Iris pigment epithelial cell (primary cell): ENCODE measurements at places on chromosomes 2 and 18.

- DNase-seq: no peak
These were observed 44.1 kb downstream of the EVA1A start for GRCh38 chr2:75516378-75517360.

GRCh38 chr2:112834396-112835037, 2.1 kb downstream of the IL1B start:
- no peak for DNase-seq

GRCh38 chr2:203330434-203330833, 2.2 kb downstream of the ABI2 start:
- peak; percentile 85 for DNase-seq

DNA sequence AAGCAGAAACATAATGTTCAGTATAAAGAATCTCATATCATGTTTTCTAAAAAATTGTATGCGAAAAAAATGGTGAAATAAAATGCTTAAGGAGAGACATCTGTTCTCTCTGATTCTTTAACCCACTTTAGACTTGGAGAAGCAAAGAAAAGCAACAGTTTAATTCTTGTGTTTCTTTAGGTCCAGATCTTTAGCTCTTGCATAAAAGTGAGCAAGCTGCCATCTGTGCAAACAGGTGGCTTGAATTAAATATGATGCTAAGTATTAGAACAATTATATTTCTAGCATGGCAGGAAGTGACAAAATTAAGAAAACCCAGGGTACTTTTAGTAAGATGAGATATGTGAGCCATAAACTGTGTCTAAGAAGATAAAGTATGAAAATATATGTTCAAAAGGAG, 1038.3 kb downstream of the DPP10 start:
- DNase-seq: no peak

- no peak for DNase-seq
These were observed 103.9 kb upstream of the XIRP2 start for GRCh38 chr2:166784296-166784946.

DNA sequence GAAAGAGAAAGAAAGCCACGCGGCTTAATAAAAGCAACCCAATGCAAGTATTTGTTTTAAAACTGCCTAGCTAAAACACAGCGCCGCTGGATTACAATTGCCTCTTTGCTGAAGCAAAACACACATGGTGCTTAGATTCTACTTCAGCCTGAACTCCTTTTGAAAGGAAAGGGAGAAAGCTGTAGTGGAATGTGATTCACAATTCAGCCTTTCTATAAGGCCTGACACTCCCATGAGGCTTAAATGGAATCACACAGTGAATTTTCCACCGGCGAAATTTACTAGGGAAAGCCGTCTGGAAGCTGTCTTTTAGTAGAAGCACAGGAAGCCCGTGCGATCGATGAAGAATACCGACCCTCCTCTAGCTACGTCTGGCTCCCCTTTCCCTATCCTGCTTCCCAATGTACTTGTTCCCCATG, 348.0 kb downstream of the DLGAP1 start:
- no peak for DNase-seq

- DNase-seq: peak; percentile 92
These were observed at the start of gene CABYR for GRCh38 chr18:24138789-24139616. CABYR (plus strand) TSS chr18:24139062; CDS start chr18:24143115, 4,053 bp downstream.

- DNase-seq: no peak
These were observed 466.3 kb upstream of the SETBP1 start for GRCh38 chr18:44214396-44214795.

GRCh38 chr2:241803387-241804325, 5.3 kb upstream of the NEU4 start:
- peak; percentile 75 for DNase-seq

DNA sequence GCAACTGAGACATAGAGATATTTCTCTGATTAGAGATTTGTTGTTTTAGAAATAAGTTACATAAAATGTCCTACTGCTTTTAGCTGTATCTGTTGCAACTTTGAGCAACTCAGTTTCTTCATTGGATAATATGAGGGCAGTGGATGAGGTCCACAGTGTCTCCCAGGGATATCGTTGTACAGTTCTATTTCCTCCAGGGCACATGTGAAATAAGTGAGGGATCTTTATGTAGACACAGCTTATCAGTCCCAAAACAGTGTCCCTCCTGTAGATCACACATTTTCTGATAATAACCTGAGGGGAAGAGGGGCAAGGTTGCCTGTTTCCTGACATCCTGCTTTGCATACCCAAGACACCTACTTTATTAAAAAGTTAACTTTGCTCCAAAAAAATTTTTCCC, 1231.2 kb upstream of the ZEB2 start:
- no peak for DNase-seq

DNA sequence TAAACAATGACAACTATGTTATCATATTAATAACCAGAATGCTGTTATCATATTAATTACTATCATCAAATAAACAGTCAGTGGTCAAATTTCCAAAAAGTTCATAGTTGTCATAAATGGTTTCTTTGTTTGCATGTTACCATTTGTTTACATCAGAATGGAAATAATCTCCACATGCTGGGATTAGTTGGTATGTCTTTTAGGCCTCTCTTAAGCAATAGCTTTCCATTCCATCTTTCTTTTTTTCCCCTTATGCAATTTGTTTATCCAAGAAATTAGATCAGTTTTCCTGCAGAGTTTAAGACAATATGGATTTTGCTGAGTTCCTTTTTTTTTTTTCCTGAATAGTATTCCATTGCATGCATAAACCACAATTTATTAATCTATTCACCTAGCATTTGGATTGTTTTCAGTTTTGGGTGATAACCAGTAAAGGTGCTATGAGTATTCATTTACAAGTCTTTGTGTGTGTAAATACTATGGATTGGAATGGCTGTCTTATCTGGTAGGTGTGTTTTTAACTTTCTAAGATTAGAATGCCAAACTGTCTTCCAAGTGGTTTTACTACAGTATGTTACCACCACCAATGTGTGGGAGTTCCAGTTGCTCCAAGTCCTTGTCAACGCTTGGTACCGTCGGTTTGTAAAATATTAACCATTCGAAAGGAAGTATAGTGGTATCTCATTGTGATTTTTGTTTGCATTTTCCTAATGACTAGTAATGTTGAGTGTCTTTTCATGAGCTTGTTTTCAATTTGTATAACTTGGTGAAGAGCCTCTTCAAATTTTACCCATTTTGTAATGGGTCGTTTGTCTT, 33.3 kb upstream of the TXNDC2 start:
- DNase-seq: peak; percentile 46

DNA sequence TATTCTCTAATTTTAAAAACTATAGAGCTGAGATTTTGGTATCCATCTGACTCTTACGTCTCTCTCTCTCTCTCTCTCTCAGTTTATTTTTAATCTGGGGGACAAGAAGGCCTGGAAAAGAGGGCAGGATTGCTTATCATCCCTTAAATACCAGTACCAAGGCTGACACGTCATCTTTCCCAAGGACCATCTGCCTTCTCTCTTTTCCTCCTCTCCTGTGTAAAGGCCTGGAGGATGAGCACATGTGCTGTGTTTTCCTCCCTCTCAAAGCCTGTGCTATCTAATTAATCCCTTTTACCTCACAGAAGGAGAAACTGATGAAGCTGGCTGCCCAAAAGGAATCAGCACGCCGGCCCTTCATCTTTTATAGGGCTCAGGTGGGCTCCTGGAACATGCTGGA, 7.3 kb downstream of the IL37 start:
- DNase-seq: no peak

- no peak for DNase-seq
These were observed 11.2 kb upstream of the ATP9B start for GRCh38 chr18:79058007-79058406.

DNA sequence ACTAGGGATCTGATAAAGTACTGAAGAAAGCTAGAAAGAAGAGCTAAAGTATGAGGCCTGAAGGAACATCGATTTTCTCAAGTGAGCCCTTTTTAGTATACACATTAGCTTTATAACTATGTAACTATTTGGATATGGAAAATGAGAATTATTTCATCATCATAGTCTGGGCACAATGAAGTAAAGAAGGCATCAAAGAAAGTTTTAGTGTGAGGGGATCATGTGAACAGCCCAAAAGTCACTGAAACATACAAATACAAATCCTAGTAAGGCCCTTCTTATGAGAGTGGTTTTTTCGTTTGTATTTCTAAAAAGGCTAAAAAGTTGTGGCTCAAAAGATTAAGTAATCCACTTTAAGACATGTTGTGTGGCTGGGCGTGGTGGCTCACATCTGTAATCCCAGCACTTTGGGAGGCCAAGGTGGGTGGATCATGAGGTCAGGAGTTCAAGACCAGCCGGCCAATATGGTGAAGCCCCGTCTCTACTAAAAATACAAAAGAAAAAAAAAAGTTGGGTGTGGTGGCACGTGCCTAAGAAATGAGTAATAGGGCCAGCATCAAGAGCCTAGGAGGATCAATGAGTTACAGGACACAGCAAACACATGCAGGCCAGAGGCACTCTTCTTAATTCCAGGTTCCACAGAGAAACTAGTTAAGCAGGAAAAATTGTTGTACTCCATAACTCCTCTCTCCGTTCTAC, 61.9 kb downstream of the PUM2 start:
- DNase-seq: peak; percentile 34

DNA sequence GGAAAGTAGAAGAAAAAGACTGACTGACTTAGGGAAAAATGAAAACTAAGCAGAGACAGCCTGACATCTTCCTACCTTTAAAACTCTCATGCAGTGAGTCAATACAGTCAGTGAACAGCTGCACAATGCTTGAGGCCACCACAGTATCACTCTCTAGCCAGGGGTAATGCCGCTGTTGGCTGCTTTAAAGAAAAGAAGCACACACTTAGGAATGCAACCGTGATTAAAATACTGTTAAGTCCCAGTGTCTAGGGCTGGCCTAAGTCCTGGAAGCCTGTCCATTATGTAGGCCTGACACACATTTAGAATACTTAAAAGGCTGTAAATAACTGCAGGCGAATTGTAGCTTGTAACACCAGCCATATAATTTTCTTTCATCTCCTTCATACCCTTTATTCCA, 50.7 kb downstream of the SIGLEC15 start:
- no peak for DNase-seq

- no peak for DNase-seq
These were observed 394.2 kb upstream of the TNP1 start for GRCh38 chr2:217254111-217254510.

GRCh38 chr2:41464395-41464794, 583.4 kb upstream of the PKDCC start:
- no peak for DNase-seq

- DNase-seq: peak; percentile 39
These were observed 22.8 kb downstream of the GULP1 start for GRCh38 chr2:188314314-188315054.

DNA sequence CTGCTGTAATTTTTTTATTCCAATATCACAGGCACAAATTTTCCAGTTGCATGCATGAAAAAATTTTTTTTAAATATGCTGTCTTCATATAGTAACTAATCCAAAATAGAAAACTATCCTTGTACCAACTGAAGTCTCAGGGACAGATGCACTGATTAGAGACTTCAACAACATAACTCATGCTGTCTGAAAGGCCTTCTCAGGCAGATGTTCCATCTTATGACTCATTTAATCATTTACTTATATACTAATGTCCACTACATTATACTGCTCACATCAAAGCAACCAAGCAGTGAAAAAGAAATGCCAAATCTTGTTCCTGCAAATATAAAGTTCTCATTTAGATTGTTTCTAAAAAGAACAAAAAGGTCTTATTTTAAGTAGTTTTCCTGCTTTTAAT, 53.1 kb downstream of the OLA1 start:
- peak; percentile 26 for DNase-seq

DNA sequence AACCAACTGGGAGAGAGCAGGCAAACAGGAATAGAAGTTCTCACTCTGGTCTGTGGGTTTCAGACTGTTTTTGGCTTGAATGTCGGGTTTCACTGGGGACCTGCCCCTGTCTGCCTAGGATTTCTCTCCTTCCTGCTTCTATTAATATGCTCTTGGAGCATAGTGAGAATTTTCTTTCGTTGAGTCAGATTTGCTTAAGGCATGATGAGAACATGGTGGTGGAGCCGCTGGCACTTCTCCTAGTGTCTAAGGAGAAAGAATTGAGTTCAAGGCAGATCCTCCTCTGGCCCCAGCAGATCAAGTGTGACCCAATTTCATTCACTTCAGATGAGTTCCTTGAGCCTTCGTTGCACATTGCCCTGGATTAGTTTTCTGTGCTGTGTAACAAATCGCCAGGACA, 103.9 kb upstream of the HS6ST1 start:
- peak; percentile 97 for DNase-seq

DNA sequence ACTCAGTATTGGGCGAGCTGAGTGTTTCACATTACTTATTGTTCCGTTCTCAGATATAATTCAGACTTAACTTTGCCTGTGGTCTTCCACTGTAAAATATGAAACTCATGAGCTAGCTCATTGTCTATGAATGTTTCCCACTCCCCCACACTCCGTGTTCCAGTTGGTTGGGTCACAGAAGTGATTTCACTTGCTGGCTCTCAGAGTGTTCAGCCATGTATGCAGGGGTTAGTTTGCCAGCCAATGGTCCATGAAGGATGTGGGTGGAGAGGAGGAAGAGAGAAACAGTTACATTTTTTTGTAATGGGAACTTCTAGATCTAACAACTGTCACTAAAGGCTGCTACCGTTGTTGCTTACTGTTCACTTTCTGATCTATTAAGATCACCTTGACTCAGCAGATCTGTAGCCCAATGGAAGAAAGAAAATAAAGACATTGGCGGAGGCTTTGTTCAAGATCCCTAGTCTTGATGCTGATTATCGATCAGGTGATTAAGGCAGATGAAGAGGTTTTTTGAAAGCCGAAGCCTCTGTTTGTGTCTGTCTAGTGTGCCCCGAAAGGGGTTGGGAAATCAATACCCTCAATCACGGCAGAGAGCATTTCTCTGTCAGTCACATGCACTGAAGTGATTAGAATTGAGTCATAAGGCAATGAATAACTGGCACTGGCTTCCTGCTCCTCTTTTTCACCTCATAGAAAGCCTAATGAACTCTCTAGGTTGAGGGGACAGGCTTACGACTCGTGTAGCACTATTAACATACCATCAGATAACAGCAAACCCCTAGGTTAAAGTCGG, 279.7 kb upstream of the FIGN start:
- DNase-seq: peak; percentile 51

GRCh38 chr2:156574112-156574511, 137.9 kb downstream of the GPD2 start:
- no peak for DNase-seq

DNA sequence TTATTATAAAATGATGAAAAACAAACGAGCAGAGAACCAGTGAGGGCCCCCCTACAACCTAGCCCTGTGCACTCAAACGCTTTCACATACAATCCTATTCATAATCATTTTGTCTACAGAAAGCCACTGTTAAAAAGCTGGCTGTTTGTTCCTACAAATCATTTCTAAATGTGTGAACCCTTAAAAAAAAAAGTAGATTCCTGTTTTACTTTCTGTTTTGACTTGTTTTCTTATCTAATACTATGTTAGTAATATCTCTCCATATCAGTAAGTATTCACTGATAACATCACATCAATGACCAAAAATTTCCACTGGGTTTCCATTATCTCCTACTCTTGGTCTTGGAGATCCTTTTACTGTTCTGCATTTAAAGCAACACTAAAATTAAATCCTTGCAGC, 128.8 kb upstream of the TTC39C start:
- DNase-seq: peak; percentile 16

DNA sequence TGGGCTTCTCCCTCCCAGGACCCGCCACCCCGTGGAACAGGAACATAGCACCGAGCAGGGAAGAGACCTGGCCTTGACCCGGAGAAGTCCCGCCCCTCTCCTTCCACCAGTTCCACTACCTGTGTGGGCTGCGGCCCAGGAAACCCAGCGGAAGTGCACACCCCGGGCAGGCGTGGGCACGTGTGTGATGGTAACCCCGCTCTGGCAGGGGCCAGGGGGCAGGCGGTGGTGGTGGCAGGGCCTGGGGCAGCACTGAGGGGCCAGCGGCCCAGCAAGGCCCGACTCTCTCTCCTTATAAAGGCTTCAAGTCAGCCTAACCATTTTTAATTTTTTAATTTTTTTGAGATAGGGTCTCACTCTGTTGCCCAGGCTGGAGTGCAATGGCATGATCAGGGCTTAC, 129.0 kb upstream of the FAM98A start:
- no peak for DNase-seq

- no peak for DNase-seq
These were observed 91.1 kb upstream of the TMEM200C start for GRCh38 chr18:5986257-5986931.
